ENCODE measurements at places on chromosomes 6 and 20.
A peak's percentile ranks its signal among the peaks of the same experiment; 100 is the strongest.

- no peak for DNase-seq
Measured at GRCh38 chr20:33594743-33595142, 67.4 kb upstream of the C20orf144 start.

GRCh38 chr6:28295326-28295725, 14.0 kb downstream of the PGBD1 start:
- no peak for DNase-seq

- no peak for DNase-seq
Measured at GRCh38 chr6:48067148-48067712, 43.8 kb downstream of the PTCHD4 start.

- no peak for DNase-seq
Measured at GRCh38 chr6:113855500-113856374, 1.4 kb upstream of the MARCKS start.

GRCh38 chr20:53623454-53624211, 30.0 kb upstream of the ZNF217 start:
- DNase-seq = peak; percentile 28

GRCh38 chr6:139879823-139880356, 505.4 kb upstream of the CITED2 start:
- no peak for DNase-seq

GRCh38 chr20:24051160-24051559, 62.6 kb upstream of the GGTLC1 start:
- DNase-seq = no peak

DNA sequence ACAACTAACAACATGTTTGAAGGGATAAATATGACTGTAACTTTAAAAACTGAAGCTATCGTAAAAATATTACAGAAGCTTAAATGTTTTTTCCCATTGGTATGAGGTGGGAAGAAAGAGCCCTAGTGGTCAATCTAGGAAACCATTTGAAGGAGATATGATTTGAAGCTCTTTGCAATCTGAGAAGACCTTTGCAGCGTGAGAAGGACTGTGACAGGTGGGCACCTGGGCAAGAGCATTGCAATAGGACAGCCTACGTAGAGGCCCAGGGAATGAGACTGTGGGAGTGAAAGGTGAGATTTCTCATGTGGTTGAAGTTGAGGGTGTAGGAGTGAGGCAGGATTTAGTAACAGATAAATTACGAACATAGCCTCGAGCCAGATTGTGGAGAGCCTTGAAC, 108.0 kb upstream of the PDE7B start:
- no peak for DNase-seq

- DNase-seq = no peak
Measured at GRCh38 chr20:21714297-21715192, 9.1 kb downstream of the PAX1 start.

GRCh38 chr6:6591778-6592465, 3.4 kb downstream of the LY86 start:
- DNase-seq = peak; percentile 65

- no peak for DNase-seq
Measured at GRCh38 chr6:162438980-162439379, 288.6 kb downstream of the PRKN start.

- no peak for DNase-seq
Measured at GRCh38 chr6:153001767-153002612, 519 bp downstream of the MTRF1L start.

DNA sequence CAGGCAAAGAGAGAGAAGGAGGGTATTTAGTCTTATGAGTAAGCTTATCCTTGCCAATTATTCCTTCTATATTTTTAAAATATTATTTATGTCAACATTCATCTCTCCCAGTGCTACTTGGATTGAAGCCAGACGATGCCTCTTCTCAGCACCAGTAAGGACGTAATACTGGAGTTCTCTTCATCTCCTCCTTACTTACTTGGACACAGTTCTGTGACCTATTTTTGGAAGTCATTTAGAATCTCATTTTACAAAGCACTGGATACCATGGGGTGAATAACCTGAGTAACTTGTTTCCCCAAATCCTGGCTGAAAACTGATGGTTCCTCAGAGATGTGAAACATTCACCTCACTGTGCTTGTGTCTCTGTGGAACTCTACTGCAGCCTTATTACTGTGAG, 137.4 kb upstream of the LAMP5 start:
- DNase-seq = no peak

DNA sequence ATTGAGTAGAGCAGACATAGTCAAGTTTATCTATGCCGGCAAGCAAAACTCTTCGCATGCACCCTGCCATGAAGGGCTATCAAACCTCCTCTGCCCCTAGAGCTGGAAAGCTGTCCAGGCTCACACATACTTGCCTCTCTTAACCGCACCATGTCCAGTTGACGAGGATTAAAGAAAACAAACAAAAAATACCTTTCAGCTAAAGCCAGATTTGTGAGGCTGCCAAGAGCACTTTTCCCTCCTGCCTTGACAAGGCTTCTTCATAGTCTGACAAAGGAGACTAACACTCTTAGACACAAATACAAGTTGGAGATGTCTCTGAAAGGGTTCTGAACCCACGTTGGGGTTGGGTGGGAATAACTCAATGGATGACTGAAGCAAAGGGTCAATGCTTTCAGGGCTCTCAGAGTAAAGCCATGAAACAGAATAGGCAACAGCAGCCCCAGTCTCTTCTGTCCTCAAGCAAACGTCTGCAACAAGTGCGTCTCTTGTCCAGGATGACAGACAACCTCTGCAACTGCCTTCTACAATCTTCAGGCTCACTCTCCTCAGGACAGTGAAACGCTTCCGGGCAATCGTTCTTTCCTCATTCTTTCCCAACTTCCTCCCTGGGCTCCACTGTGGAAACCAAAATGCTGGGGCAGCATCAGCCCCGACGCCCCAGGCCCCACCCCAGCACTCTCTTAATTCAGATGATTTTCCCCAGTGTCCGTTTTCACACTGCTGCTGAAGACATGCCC, 57.8 kb downstream of the AGPAT4 start:
- no peak for DNase-seq

GRCh38 chr6:108809211-108809610, 39.0 kb upstream of the ARMC2 start:
- no peak for DNase-seq

DNA sequence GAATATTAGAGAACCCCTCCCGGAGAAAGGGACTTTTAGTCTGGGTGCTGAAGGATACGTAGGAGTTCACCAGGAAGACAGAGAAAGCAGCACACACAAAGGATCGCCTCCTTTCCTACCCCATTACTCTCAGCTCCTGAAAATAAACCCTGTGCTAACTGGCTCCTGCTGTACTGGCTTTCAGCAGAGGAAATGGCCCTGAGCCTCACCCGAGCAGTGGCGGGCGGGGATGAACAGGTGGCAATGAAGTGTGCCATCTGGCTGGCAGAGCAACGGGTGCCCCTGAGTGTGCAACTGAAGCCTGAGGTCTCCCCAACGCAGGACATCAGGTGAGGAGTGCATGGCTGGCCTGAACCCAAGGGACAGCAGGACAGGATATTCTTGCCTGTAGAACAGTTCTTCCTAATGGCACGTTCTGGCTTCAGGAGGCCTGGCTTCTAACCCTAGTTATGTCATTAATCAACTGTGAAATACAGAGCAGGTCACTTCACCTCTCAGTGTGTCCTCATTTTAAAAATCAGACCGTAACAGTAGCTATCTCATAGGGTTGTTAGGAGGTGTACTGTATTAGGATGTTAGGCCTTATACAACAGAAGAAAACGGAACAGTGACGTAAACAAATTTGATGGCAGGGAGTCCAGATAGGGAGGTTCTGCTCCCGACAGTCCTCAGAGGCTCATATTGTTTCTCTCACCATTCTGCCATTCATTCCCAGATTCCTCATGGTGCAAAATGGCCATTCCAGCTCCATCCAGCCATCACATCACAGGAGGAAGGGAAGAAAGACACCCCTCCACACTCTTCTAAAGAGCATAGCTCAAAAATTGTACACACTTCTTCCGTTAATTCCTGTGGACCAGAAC, 1.8 kb downstream of the RBCK1 start:
- no peak for DNase-seq

DNA sequence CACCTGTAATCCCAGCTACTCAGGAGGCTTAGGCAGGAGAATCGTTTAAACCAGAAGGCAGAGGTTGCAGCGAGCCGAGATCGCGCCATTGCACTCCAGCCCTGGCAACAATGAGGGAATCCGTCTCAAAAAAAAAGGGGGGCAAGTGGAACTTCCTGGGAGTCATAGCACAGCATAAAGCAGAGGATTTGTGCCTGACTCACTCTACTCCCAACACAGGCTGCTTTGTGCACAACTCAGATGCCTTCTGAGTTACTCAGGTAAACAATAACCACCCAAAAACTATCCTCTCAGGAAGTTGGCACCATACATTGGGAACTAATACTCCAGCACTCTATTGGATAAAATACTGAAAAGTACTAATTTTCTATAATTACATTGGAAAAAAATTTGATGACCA, 2.5 kb upstream of the TMEM244 start:
- no peak for DNase-seq

GRCh38 chr20:11260611-11261010, 586.8 kb upstream of the JAG1 start:
- DNase-seq = no peak

DNA sequence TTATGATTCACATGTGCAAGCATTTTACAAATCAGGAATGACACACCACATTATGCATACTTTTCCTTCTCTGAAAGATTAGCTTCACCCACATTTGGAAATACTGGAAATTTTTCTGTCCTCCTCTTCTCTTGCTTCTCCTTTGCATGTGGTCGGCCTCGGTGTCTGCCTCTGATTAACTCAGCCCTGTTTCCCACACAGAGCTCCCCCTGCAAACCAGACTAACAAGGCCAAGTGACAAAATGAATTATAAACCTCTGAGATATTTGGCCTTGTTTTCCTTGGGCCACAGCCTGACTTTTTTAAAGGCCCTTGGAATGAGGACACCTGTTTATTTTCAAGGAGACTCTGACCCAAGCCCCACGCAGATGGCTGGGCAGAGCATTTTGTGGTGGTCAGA, 9.0 kb upstream of the CCN6 start:
- DNase-seq = no peak

DNA sequence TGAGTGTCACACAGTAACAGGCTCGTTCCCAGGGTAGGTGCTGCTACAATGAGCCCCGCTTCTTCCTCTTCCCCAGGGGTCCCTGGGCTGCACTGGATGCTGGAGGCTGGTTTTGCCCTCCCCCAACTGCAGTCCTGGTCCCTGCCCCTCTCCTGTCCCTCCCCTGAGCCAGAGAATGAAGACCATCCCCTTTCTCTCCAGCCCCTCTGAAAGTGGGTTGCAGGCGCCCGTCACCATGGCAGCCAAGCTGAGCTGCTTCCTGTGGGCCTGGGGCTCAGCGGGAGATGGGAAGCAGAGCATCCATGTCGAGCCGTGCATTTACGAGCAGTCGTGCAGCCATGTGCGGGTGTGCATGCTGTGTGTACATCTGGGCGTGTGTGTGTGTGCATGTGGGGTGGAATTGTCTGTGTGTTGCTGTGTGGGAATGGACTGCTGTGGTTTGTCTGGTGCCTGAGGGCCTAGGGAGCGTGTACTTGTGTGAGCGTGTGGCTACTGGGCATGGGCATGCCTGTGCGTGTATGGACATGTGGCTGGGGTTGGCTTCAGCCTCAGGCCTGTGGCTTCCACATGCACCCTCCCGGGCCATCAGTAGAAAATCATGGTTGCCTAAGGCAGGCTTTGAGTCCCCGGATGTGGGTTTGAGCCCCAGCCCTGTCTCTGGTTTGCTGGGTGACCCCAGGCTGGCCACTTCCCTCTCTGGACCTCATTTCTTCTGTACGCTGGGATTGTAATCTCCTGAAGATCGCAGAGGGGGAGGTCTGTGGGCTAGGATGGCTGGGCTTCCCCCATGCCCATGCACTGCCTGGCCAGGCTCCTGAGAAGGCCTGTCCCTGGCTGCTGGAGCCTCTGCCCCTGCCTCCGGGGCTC, 48.8 kb downstream of the SRC start:
- no peak for DNase-seq

DNA sequence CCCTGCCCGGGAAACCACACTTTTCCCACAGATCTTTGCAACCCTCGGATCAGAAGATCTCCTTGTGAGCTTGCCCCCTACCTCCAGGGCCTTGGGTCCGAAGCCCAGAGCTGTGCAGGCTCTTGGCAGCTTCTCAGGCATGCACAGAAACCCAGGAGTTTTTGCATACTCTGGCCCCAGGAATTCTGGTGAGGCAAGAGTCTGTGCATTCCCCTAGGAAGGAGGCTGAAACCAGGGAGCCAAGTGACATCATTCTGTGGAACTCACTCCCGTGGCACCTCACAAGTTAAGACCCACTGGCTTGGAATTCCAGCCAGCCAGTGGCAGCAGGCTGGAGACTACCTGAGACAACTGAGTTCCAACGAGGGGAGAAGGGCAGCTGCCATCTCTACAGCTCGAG, 100.1 kb downstream of the TNFRSF21 start:
- DNase-seq = no peak

DNA sequence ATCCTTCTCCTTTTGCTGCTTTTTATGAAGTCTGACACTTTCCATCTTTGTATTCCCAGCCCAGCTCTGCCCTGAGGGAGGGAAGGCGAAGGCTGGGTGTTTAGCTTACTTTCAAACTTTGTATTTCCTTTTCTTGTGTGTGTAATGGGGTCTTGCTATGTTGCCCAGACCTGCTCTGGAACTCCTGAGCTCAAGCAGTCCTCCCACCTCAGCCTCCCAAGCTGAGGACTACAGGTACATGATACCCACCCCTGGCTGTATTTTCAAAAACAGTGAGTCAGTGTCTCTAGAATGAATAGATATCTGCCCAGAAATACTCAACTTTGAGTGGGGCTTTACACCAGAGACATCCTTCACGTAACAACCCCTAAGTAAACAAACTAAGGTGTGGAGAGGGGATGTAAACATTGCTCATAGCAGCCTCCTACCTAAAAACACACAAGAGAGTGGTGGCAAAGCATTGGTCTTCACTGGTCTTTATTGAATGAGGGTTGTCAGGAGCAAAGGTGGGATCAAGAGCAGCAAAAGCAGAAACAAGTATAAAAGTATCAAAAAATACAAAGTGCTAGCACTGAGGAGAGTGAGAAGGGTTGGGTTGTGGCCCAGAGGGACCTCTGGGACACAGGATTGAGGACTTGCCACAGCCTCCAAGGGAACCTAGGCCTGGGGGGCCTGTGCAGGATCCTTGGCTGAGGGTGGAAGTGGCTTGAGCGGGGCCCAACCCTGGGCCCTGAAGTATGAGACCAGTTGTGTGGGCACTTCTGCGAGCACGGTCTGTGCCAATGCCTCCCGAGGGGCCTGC, 10.2 kb downstream of the SPAG4 start:
- DNase-seq = no peak

DNA sequence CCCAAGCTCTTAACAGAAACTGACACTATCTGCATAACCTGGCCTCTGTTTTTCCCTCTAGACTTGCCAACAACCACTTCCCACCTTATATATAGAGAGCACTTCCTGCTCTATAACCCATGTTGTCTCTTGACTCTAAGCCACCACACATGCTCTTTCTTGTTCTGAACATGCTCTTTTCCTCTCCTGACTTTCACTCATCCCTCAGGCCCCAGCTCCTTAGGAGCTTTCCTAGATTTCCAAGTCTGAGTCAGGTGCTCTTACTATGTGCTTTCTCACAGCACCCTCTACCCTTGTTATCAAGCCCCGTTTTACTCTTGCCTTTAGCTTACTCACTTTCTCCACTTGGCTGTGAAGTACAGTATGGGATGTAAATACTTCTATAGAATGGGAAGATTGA, 143.9 kb upstream of the EYA4 start:
- DNase-seq = no peak

GRCh38 chr20:48904566-48905296, 16.8 kb upstream of the ARFGEF2 start:
- peak; percentile 64 for DNase-seq

- no peak for DNase-seq
Measured at GRCh38 chr20:38308047-38308438, 4.1 kb downstream of the BPI start.

All from CD4-positive, alpha-beta T cell treated with Interleukin-1 beta for 1 hour (primary cell).